ENCODE measurements at places on chromosomes 5 and 9. TPM values are rescaled to one million over a fixed set of nuclear protein-coding genes. Genes with fewer than 3 reads are reported as not detected.

ANKRD34B gene
- not detected for total RNA-seq

FBXW2 gene
- total RNA-seq: 31.2 TPM

DNA sequence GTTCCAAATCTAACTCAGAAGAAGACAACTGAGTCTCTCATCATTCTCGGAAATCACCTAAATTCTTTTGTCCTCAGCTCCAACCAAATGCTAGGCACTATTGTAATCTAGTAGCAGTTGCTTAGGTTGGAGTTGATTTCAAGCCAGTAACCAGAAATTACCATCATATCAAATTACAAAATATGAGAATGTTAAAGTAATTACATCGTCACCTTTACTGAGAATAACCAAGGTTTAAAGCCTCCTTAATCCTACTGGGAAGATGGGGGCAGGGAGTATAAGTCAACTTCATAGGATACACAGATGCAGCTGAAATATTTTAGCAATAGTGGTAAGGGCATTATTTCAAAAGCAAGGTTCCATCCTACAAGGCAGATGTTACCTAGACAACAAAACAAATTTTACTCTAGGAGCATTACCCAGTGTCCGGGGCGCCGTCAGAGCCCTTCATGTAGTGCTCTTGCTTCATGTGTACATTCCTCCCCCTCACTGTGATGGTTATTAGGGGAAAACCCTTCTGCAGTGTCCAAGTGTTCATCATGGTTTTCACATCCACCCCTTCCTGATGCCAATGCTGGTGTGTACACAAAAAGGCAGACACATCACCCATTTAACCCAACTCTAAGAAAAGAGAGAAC, 19.5 kb downstream of the ERAP1 start:
- DNase-seq: no peak
- H3K27me3 ChIP-seq: no peaks in the 10 kb centered on the region
- H3K4me3 ChIP-seq: no peak overlapping the region
- peaks cover 99% of the 10 kb centered on the region for H3K36me3 ChIP-seq

- H3K4me1 ChIP-seq: peaks cover 40% of the 10 kb centered on the region
- peaks cover 8% of the 10 kb centered on the region for H3K27me3 ChIP-seq
- H3K27ac ChIP-seq: peak overlapping the region; percentile 62
- DNase-seq: peak; percentile 81
- peak overlapping the region; percentile 50 for H3K4me3 ChIP-seq
Measured at GRCh38 chr5:37840053-37841034, 503 bp upstream of the GDNF start.

GRCh38 chr9:88725300-88726019, 190.5 kb downstream of the NXNL2 start:
- no peaks in the 10 kb centered on the region for H3K27me3 ChIP-seq
- H3K4me1 ChIP-seq: no peaks in the 10 kb centered on the region
- H3K27ac ChIP-seq: no peak overlapping the region
- no peaks in the 10 kb centered on the region for H3K36me3 ChIP-seq
- no peak overlapping the region for H3K4me3 ChIP-seq

- no peaks in the 10 kb centered on the region for H3K36me3 ChIP-seq
- no peak overlapping the region for H3K27ac ChIP-seq
- no peaks in the 10 kb centered on the region for H3K27me3 ChIP-seq
- H3K4me3 ChIP-seq: no peak overlapping the region
Measured at GRCh38 chr9:125888211-125888610, 141.0 kb downstream of the PBX3 start.
